ENCODE measurements at places on chromosomes 12 and 14.
A peak's percentile ranks its signal among the peaks of the same experiment; 100 is the strongest.

- no peak for DNase-seq
Observed at GRCh38 chr12:85573635-85574214, 262.5 kb downstream of the RASSF9 start.

- DNase-seq, result peak; percentile 14
Observed at GRCh38 chr14:59919570-59920377, at the start of gene LRRC9. LRRC9 (plus strand) TSS chr14:59920144.

DNA sequence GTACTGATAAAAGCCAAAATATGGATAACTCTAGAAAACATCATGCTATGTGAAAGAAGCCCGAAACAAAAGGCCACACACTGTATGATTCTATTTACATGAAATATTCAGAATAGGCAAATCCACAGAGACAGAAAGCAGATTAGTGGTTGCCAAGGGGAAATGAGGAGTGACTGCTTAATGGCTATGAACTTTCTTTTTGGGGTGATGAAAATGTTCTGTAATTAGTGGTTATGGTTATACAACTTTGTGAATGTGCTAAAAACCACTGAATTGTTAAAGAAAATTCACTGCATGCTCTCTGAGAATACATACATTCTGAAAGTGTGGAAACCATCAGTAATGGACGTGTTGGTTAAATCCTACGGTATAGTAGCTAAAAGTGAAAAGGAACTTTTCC lies 39.9 kb upstream of the STON2 start:
- no peak for DNase-seq

- DNase-seq, result peak; percentile 26
Observed at GRCh38 chr12:94560431-94561221, 89.7 kb downstream of the TMCC3 start.

DNA sequence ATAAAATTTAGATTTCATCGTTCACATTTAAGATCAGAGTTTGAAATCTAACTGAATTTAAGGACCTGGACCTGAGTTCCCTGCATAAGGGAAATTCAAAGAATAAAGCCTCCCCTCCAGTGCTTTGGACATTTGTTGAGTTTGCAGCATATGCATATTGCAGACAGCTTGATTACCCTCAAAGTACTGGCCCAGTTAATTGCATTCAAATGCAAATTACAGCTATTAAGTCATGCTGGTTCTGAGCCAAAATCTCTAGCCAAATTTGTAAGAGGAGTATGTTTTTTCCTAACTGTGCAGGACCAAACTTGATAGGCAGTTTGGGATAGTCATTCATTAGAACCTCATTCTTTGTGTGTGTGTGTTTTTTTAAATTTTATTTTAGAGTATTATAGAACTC lies 9.1 kb upstream of the KIF21A start:
- no peak for DNase-seq

- peak; percentile 74 for DNase-seq
Observed at GRCh38 chr12:25276199-25276937, 25.6 kb upstream of the KRAS start.

DNA sequence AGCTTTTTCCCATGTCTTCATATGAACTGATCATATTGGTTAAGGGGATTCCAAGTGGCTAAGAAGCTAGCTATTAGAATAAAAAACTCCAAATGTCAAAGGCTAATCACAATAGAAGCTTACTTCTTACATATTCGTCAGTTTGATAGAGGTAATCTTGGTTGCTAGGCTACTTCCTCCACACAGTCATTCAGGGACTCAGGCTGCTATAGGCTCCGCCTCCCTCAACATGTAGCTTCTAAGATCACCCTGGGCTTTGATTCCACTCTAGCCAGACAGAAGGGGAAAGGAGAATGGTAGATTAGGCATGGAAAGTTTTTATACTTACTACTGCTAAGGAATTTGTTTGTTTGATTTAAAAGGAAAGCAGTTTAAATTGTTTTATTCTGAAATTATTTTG lies 207.9 kb downstream of the EFCAB11 start:
- no peak for DNase-seq

DNA sequence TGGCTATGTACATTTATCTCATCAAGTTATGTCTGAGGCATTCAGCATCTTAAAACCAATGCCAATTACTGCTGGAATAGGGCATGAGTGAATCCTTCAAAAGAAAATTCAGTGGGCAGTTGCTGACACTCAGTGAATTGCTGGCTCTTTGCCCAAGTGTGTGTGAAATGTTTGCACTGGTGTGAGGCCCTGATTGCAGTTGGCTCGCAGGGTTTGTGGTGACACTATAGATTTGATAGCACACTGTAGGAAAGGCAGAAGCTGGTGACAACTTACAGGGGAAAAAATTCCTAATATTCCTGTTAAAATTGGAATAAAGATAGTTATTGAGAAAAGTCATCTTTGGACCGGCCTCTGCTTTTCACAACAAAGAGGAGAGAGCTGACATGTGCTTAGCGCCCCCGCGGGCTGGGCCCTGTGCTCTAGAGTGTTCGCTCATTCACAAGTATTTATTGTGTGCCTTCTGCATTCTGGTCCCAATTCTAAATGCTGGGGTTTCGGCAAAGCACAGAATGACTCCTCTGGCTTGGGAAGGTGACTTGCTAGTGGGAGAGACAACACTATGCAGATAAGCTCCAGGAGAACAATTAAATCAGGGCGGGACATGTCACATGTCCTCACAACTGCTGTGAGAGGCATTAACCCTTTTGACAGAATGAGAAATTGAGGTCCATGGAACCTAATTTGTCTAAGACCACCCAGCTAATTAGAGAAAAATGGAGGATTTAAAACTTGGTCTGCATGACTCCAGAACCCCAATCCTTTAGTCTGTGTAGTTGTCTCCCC lies 418.7 kb downstream of the NPAS3 start:
- no peak for DNase-seq

DNA sequence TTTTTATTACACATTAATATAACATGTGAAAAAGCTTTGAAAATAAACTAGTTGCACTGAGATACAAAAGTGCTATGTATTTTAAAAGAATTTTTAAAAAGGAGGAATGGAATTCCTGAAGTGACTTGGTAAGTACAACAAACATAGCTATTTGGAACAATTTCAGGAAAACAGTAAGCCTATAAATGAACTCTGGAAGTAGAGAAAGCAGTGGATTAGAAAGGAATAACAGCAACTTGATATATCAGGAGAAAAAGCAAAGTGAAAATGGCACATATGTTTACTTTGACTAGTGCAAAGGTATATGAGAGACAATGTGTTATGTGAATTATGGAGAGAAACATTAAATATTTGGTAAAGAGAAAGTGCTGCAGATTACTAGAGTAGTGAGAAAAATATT lies 811.7 kb downstream of the C12orf50 start:
- no peak for DNase-seq

DNA sequence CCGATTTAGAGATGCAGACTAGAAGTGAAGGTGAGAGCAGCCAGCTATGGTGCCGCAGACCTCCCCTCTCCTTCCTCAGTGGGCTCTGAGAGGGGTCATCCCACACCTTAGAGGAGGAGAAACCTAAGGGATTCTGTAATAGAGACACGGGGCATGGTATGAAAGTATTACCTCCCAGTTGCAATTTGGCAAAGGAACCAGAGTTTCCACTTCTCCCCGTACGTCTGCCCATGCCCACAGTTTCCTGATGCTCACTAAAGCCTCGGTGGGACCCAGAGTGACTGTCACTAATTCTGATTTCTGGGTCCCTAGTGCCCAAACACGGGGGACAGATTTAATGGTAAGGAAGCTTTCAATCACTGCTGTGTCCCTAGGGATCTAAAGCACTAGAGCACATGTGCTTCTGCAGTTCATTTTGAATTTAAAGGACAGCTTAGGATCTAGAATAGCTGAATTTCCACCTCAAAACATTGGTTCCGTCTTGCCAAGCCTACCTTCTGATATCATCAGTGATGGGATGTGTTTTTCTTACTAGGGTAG lies 44.1 kb downstream of the DAD1 start:
- no peak for DNase-seq

DNA sequence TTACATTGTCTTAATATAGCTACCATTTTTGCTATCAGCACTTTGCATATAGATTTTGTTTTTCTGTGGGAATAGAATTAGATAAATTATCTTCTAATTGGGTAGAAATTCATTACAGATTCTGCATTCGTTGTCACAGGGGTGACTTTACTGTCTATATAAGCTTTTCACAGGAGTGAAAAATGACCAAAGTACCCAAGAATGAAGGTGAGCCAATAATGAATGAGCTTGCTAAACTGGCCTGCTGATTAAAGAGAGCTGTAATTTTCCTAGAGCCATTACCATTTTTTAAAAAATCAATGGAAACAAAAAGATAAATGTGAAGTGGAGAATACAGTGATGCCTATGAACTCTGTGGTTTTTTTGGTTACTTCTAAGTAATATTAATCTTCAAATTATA lies 504.6 kb downstream of the RPL10L start:
- DNase-seq, result no peak

- DNase-seq, result no peak
Observed at GRCh38 chr14:64997108-64997794, 10.6 kb downstream of the FNTB start.

DNA sequence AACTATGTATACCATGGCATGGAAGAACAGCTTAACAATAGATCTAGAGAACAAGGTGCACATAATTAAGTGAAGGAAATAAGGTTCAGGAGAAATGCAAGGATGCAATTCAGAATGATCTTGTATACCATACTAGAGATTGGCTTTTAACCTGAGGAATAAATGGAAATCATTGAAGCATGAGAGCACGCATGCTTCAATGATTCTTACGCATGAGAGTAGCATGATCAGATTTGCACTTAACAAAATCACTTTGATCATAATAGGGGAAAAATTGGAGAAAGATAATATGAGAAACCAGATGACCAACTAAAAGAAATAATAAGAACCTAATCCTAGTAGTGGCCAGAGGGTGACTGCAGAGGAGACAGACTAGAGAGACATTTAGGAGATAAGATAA lies 133.3 kb upstream of the FSCB start:
- DNase-seq, result no peak

- no peak for DNase-seq
Observed at GRCh38 chr14:26709019-26709418, 111.2 kb upstream of the NOVA1 start.

DNA sequence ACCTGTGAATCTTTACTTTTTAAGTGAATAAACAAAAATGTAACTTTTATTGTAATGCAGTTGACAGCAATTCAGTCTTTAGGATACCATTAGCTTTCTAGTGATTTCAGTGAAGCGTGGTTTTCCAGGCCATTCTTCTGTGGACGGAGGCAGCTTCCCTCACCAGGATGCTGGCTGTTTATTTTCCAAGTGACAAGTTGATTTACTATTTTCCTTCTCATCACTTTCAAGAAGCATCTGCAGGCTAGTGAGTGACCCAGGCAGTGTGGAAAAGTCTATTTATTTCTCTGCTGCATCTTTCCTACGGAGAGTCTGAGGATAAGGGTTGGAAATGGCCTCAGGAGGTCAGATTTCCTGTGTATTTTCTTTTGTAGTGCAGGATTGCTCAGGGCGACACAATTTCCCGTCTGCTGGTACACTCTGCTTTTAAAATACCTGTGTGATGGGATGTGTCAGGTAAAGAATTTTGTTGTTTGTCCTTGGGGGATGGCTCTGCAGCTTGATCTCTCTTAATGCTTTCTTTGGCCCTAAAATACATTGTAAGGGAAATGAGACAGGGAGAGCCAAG lies 467.8 kb downstream of the NRXN3 start:
- DNase-seq, result no peak

- no peak for DNase-seq
Observed at GRCh38 chr12:25156061-25156460, 38.9 kb downstream of the DNAI7 start.

GRCh38 chr14:77459072-77459723 lies 1.3 kb downstream of the AHSA1 start:
- peak; percentile 78 for DNase-seq
